Activated naive CD8-positive, alpha-beta T cell treated with anti-CD3 and anti-CD28 coated beads, Interleukin-2, amount 10 ng/mL, durations not matched to agents 7 days and 5 days (primary cell): ENCODE measurements at places on chromosomes 1 and 21. TPM values are rescaled to one million over a fixed set of nuclear protein-coding genes. Genes with fewer than 3 reads are reported as not detected.
A peak's percentile ranks its signal among the peaks of the same experiment; 100 is the strongest.

GRCh38 chr1:239814306-239814881 is 277.3 kb upstream of the FMN2 start:
- H3K4me3 ChIP-seq, result no peak overlapping the region
- peaks cover 9% of the 10 kb centered on the region for H3K4me1 ChIP-seq
- H3K27ac ChIP-seq, result no peak overlapping the region
- no peaks in the 10 kb centered on the region for H3K27me3 ChIP-seq
- no peak for DNase-seq

DNA sequence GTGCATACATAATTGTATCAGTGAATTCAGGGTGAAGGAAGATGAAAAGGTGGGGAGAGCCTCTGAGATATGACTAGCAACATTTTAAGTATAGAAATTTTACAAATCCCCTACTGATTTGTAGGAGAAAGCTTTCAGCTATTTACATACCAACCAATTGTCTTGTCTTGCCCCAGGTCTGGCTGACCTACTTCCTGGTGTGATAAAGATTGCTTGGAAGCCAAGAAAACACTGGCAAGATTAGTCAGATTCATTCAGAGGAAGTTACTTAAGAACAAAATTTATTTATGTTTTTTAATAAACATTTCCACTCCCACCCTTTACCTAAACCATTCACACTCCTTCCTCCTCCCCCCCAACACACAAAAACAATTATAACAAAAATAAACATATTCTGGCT is 17.5 kb downstream of the PTGS2 start:
- no peaks in the 10 kb centered on the region for H3K36me3 ChIP-seq
- no peaks in the 10 kb centered on the region for H3K4me1 ChIP-seq
- no peak overlapping the region for H3K4me3 ChIP-seq

- H3K27me3 ChIP-seq, result peaks cover 9% of the 10 kb centered on the region
- H3K4me3 ChIP-seq, result no peak overlapping the region
- DNase-seq, result no peak
- H3K36me3 ChIP-seq, result no peaks in the 10 kb centered on the region
- no peak overlapping the region for H3K27ac ChIP-seq
These were observed 31.1 kb downstream of the KLHDC7A start for GRCh38 chr1:18511874-18512150.

DNA sequence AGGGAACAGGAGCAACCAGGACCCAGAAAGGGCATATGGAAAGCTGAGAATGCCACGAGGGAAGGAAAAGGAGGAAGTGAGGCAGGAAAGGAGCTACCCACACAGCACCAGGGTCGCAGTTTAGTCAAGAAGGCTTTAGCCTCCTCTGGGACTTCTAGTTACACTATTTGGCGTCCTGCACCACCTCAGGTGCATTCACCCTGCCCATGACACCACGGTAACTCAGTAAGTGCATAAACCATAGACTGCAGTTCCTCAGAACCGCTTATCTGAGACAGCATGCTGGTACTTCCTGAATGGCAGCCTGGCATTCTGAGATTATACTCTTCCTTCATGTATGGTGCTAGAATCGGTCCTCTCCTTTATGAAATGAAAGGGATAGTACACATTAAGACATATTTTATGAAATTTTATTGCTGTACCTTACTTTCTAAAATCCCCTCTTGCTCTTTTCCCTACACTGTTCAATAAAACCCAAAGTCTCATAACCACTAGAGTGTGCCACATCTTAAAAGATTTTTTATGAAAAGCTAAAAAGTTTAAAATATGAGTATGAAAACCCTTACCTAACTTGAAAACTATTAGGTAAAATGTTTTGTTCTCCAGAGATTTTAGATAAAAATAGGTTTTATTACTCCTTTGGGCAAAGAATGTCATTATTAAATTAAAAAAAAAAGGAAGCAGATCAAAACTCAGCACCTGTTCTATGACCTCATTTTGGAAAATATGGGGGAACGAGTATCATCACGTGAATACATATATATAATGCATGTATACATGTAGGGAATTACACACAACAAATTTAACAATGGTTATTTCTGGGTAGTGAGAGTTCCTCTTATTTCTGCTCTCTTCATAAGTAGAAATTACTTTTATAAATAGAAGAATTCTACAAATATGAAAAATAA is 67.3 kb downstream of the VAV3 start:
- no peaks in the 10 kb centered on the region for H3K27me3 ChIP-seq
- DNase-seq, result no peak
- peak overlapping the region; percentile 49 for H3K4me3 ChIP-seq
- H3K36me3 ChIP-seq, result peaks cover 5% of the 10 kb centered on the region
- H3K4me1 ChIP-seq, result peaks cover 30% of the 10 kb centered on the region

- H3K27me3 ChIP-seq, result no peaks in the 10 kb centered on the region
- no peak for DNase-seq
- H3K36me3 ChIP-seq, result peaks cover 14% of the 10 kb centered on the region
- no peak overlapping the region for H3K4me3 ChIP-seq
These were observed 28.2 kb downstream of the STPG1 start for GRCh38 chr1:24385160-24385940.

DNA sequence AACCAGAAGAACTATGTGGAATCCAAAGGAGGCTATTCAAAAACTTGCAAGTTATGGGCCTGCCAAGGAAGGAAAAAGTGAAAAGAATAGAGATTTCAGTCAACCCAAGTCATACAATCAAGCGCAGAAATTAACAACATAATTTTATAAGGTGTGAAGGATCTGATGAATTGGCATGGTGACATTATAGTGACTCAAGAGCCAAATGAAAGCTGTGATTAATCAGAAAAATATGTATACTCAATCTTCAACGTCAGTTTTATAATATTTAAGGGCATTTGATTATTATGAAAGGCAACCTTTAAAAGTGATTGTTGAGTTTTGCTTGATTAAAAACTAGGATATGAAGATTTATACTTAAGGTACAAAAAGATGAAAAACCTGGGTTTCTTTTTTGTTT is 37.8 kb upstream of the THEM4 start:
- no peak for DNase-seq
- H3K27me3 ChIP-seq, result peaks cover 12% of the 10 kb centered on the region
- no peak overlapping the region for H3K4me3 ChIP-seq
- H3K27ac ChIP-seq, result no peak overlapping the region

BSND gene
- not detected for total RNA-seq

DNA sequence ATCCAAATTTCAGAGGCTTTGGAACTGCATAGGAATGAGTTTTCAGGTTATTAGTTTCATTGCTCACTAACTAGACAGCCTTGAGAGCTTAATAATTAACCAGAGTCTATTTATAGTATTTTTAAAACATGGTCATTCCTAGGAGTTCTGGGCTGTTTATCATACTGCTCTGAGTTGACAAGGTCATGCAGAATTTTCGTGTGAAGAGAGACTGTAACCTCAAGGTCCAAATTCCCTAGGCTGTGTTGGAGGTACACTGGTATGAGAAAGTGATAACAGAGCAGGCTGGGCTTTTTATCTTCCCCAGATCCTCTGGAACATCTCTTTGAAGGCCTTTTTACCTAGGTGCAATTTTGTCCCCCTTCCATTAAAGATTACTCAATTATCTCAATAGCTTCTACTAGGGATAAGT is 736.3 kb downstream of the LTN1 start:
- no peaks in the 10 kb centered on the region for H3K36me3 ChIP-seq
- H3K27me3 ChIP-seq, result peaks cover 1% of the 10 kb centered on the region
- no peaks in the 10 kb centered on the region for H3K4me1 ChIP-seq

PRKACB gene
- total RNA-seq, result 93.6 TPM

DNA sequence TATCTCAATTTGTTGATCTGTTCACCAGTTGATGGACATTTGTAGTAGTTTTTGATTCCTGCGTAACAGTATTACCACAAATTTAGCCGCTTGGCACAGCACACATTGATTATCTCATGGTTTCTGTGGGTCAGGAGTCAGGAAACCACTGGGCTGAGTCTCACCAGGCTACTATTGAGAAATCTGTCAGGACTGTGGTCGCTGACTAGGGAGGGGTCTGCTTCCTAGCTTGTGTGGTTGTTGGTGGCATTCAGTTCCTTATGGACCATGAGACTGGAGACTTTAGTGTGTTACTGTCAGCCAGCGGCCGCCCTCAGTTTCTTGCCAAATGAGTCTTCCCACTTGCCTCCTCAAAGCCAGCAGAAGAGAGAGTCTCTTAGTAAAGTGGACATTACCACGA is 9.8 kb downstream of the PEX14 start:
- DNase-seq, result no peak
- no peak overlapping the region for H3K4me3 ChIP-seq
- H3K27ac ChIP-seq, result no peak overlapping the region
- peaks cover 5% of the 10 kb centered on the region for H3K4me1 ChIP-seq

GRCh38 chr1:50562106-50562505 is 138.9 kb upstream of the DMRTA2 start:
- H3K27ac ChIP-seq, result no peak overlapping the region
- DNase-seq, result no peak
- no peaks in the 10 kb centered on the region for H3K4me1 ChIP-seq
- no peak overlapping the region for H3K4me3 ChIP-seq
- H3K27me3 ChIP-seq, result no peaks in the 10 kb centered on the region

GRCh38 chr1:234731569-234732085 is 121.6 kb upstream of the IRF2BP2 start:
- H3K27ac ChIP-seq, result peak overlapping the region; percentile 82
- no peaks in the 10 kb centered on the region for H3K27me3 ChIP-seq
- DNase-seq, result no peak
- peaks cover 43% of the 10 kb centered on the region for H3K4me1 ChIP-seq
- peaks cover 5% of the 10 kb centered on the region for H3K36me3 ChIP-seq

GRCh38 chr1:221182791-221183533 is 303.7 kb downstream of the HLX start:
- H3K36me3 ChIP-seq, result no peaks in the 10 kb centered on the region
- no peak for DNase-seq
- no peaks in the 10 kb centered on the region for H3K4me1 ChIP-seq
- H3K27me3 ChIP-seq, result peaks cover 9% of the 10 kb centered on the region
- no peak overlapping the region for H3K27ac ChIP-seq
- H3K4me3 ChIP-seq, result no peak overlapping the region

GRCh38 chr1:56824938-56825337 is 5.7 kb upstream of the FYB2 start:
- H3K4me1 ChIP-seq, result no peaks in the 10 kb centered on the region
- no peak overlapping the region for H3K4me3 ChIP-seq
- H3K27me3 ChIP-seq, result peaks cover 4% of the 10 kb centered on the region
- H3K27ac ChIP-seq, result no peak overlapping the region

GRCh38 chr21:42567861-42568260 is 54.2 kb downstream of the SLC37A1 start:
- no peaks in the 10 kb centered on the region for H3K27me3 ChIP-seq
- H3K4me3 ChIP-seq, result no peak overlapping the region
- DNase-seq, result peak; percentile 6
- H3K36me3 ChIP-seq, result peaks cover 11% of the 10 kb centered on the region
- peaks cover 2% of the 10 kb centered on the region for H3K4me1 ChIP-seq

EDARADD gene
- total RNA-seq, result 3.6 TPM

C1orf141 gene
- total RNA-seq, result not detected

DNA sequence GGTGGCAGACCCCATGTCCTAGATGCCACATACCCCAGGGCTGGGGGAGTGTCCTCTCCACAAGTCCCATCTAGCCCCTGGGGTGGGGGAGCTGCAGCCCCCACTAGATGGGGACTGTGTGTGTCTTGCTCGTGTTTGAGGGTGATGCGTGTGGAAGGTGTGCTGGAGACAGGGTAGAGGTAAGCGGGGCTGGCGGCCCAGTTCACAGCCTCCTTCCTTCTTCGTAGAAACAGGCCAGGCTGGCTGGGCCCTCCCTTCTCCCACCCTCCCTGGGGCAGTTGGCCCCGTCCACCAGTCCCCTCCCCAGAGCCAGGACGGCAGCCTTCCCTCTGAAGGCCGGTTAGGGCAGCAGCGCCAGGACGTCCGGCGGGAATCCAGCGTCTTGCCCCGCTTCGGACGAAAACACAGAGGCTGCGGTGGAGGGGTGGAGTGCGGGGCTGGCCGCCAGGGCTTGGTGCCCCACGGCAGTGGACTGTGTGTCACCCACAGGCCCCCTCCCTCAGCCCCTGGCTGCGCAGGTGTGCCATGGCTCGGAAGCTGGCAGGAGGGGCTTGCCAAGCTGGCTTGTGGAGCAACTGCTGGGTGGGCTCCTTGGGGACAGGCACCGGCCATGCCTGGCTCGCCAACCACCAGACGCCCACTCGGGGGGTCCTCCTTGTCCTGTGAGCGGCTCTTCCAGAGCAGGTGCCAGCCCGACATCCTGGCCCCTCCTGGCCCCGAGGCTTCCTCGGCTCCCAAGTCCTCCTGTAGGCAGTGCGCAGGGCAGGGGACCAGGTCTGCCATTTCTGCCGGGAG is 3.6 kb downstream of the PRDM16 start:
- peaks cover 43% of the 10 kb centered on the region for H3K27me3 ChIP-seq
- no peak for DNase-seq

DNA sequence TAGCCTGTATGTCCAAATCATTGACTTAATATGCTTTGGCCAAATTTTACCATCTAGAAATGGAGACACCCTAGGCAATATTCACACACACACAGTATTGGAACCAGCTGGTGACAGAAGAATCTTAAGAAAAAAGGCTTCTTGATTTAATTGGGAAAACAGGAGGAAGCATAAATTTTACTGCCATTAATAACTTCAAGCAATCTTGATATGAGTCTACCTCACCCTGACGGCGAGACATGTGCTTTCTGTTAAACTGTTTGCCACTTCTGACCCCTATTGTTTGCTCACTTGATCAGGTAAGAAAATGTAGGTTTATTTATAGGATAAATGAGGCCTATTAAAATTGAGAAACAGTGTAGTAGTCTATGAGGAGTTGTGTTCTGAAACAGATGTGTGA is 73.2 kb downstream of the KIFAP3 start:
- no peak for DNase-seq
- H3K4me1 ChIP-seq, result no peaks in the 10 kb centered on the region
- H3K36me3 ChIP-seq, result peaks cover 3% of the 10 kb centered on the region
- no peak overlapping the region for H3K27ac ChIP-seq

LAMB3 gene
- total RNA-seq, result 0.96 TPM

DNA sequence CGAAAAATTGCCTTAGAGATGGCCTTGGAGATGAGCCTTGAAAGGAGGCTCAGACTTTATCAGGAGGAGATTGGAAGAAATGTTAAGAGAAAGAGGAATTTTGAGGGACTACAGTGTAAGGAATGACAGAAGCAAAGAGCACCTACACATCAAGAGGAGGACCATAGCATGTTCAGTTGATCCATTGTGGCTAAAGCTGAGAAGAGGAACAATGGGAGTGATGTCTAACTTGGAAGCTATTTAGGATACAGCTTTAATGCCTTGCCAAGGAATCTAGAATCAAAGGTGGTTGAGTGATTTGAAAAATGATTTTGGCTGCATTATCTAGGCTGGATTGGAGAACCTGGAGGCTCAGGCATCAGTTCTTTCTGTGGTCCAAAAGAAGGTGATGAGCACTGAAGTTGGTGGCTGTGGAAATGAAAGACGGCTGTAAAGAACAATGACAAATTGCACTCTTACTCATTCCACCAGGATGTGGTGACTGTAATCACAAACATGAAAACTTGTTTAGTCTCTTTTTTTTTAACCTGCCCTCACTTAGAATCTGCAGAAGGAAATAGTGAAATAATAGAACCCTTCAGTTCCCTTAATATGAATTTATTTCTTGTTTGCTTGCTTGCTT is 11.3 kb downstream of the FAM20B start:
- H3K36me3 ChIP-seq, result peaks cover 2% of the 10 kb centered on the region
- peaks cover 52% of the 10 kb centered on the region for H3K4me1 ChIP-seq
- H3K27me3 ChIP-seq, result no peaks in the 10 kb centered on the region
- DNase-seq, result no peak
- peak overlapping the region; percentile 89 for H3K27ac ChIP-seq
